Naive thymus-derived CD4-positive, alpha-beta T cell (primary cell): ENCODE measurements at places on chromosomes 5 and 9. TPM values are rescaled to one million over a fixed set of nuclear protein-coding genes. Genes with fewer than 3 reads are reported as not detected.

- no peak for DNase-seq
Observed at GRCh38 chr5:873328-873727, 19.3 kb downstream of the BRD9 start.

The GAS1 gene
- total RNA-seq, result 0.12 TPM

- DNase-seq, result no peak
Observed at GRCh38 chr9:136675477-136676296, 11.6 kb downstream of the AGPAT2 start.

DNA sequence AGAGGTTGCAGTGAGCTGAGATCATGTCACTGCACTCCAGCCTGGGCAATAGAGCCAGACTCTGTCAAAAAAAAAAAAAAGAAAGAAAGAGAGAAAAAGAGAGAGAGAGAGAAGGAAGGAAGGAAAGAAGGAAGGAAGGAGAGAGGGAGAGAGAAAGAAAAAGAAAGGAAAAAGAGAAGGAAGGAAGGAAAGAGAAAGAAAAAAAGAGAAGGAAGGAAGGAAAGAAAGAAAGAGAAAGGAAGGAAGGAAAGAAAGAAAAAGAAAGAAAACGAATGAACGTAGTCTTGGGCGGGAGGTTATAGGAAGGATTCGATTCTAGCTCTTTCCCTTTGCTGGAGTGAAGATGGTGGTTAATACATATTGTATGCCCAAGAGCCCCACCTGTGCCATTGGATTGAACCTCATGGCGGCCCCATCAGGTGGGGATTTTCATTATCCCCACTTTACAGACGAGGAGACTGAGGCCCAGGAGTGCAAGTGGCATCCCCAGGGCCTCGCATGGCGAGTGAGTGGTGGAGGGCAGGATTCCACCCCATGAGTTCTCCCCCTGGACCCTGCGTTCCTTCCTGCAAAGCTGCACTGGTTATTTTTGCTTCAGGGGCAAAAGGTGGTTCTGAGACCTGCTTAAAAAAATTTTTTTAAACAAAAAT lies 80.9 kb upstream of the ASS1 start:
- DNase-seq, result no peak

DNA sequence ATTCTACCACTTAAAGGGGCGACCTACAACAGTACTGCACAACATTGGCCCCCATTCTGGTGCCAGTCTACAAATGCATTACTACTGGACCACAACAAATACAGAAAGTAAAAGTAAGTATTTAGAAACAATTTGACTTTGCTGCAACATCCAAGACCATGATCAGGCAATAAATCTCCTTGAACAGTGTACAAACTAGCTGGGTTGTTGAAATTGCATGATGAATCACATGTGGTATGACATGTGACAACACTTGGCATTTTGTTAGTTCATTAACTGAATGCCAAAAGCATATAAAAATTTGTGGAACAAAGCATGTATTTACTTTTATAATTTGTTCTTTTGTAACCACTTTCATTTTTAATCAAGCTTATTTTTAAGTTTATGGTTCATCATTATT lies 270.5 kb downstream of the NFIB start:
- DNase-seq, result no peak

DNA sequence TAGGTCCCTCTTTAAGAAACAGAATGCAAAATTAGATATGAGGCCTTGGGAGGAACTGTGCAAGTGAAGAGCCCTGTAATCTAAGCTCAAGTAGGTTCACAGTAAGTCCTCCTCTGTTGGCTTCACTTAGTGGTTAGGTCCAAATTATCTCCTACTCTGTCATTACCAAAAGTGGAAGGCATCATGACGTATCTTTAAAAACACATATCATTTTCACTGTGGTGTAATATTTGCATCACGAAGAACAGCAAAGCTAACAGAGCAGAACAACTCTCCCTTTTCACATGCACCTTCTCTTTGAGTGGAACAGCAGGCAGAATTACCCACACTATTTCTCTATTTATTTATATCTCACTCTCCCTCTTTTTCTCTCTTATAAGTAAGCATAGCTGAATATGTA lies 240.5 kb upstream of the CCNH start:
- DNase-seq, result no peak

GRCh38 chr5:180910735-180911134 lies 11.8 kb downstream of the BTNL8 start:
- DNase-seq, result no peak

- no peak for DNase-seq
Observed at GRCh38 chr9:38229504-38230155, 160.6 kb upstream of the SHB start.

DNA sequence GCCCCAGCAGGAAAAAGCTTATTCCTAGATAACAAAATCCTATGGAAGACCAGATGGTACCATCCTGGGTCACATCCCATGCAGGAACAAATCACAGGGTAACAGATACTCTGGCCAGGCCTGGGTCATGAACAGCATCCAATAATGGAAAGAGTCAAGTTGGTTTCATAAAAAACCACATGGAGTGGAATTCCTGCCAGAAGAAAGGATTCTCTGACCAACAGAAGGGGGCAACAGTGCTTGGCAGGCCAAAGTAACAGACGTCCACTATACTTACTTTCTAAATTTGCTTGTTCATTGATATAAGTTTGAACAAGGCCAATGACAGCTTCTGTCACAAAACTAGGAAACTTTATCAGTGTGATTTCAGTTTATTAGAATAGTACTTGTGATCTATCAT lies 273.5 kb downstream of the ARRDC3 start:
- no peak for DNase-seq

- DNase-seq, result no peak
Observed at GRCh38 chr9:114143234-114143633, 12.1 kb upstream of the COL27A1 start.

DNA sequence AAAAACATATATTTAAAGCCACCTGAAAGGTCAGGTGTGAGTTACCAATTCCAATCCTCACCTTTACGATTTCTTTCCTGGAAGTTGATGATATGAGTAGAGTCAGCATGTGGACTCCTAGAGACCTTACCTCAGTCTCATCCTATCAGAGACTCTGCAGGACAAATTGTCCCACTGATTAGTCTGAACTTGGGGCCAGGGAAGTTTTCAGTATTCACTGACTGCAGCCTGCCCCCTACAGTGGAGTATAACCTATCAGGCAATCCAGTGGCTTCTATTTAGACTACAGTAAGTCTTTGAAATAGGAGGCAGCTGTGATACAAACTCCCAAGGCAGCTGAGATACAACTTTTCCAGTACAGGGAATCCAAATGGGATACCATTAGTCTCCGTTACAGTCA lies 449.4 kb upstream of the CDH10 start:
- DNase-seq, result no peak

The ARID3C gene
- total RNA-seq, result 0.27 TPM

The ACTBL2 gene
- not detected for total RNA-seq

- no peak for DNase-seq
Observed at GRCh38 chr5:151082282-151082902, 1.6 kb upstream of the TNIP1 start.

DNA sequence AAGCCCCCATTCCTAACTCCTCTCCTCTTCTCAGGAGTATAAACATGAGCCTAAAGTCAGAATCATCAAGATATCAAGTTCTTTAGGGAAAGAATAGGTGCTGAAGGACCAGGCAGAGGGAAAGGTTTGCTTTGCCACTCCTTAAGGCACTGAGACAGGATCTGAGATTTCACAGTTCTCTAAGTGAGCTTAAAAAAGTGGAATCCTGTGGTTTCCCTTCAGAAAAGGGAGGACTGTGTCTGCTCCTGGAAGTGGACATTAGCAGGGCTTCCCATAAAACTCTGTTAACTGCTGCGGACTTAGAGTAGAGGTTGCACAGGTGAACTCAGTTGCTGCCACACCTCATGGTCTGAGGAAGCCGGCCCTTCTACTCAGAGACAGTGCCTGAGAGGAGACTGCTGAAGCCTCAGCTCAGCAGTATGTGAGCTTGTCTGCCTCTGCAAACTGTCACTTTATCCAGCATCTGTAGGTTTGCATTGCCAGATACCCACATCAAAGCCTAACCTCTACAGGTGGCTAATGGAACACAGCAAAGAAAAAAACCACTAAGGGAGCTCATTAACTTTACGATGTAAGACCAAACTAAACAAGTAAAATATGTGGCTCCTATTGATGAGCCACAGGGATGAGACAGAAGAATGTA lies 42.9 kb downstream of the RIC1 start:
- DNase-seq, result peak; percentile 48

GRCh38 chr9:121362813-121363621 lies 7.0 kb downstream of the STOM start:
- DNase-seq, result no peak

DNA sequence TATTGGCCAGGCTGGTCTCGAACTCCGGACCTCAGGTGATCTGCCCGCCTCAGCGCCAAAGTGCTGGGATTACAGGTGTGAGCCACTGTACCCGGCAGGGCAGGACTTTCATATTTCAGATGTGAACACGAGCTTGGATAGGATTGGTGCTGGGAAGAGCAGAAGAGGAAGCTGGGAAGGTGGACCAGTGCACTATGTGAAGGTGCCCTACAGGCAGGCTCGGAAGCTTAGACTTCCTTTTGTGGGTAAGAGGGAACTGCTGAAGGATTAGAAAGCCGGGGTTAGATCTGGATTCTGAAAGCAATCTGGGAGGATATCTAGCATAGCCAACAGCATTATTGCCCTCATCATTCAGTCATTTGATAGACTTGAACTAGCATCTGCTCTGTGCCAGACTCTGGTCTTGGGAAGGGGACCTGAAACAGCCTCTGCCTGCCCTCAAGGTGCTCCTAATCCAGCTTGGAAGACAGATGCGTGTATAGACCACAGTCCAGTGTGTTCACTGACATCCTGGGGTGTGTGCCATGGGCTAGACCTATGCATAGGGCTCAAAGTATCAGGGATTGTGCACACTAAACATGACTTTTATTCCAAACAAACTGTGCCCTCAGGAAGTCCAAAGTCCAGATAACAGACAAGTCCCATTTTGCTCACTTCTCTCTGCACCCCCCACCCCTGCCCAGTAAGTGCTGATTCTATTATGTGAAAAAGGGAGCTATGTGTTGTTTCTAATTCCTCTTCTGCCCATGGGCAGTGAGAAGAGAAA lies 637 bp downstream of the CBY3 start:
- DNase-seq, result no peak

- DNase-seq, result no peak
Observed at GRCh38 chr5:142516732-142517131, 169.2 kb downstream of the FGF1 start.

GRCh38 chr5:101977729-101978345 lies 318.2 kb downstream of the SLCO4C1 start:
- DNase-seq, result peak; percentile 25

- no peak for DNase-seq
Observed at GRCh38 chr5:85182344-85182743, 797.7 kb upstream of the EDIL3 start.

The OLFM1 gene
- total RNA-seq, result 0.19 TPM

The ANKRD18A gene
- total RNA-seq, result 2.4 and 2.7 TPM in 2 replicates

- DNase-seq, result no peak
Observed at GRCh38 chr9:125493881-125494652, 212.9 kb downstream of the MAPKAP1 start.

DNA sequence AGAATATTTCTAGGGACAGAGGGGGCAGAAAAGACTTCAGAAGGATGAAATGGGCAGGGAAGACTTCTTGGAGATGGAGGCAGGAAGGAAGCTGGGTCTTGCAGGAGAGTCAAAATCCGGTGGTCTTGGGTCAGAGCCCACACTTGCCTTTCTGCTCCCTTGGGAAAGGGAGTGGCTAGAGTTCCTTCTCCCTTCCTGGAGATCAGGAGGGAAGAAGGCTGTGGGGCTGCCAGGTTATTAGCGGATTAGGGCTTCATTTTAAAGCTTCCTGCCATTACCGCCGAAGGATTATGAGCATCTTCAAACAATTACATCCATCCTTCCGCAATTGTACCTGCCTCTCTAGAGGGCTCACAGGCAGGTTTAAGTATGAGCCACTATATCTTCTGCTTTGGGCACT lies 19.2 kb upstream of the SYNPO start:
- DNase-seq, result no peak

The C9orf50 gene
- not detected for total RNA-seq

The PCDHGA3 gene
- total RNA-seq, result not detected

GRCh38 chr9:19788152-19788551 lies 685 bp downstream of the SLC24A2 start:
- no peak for DNase-seq

The TRMO gene
- total RNA-seq, result 43.8 TPM

The TRIM36 gene
- 2.6 TPM for total RNA-seq
